ENCODE measurements at places on chromosomes 1 and 21.

GRCh38 chr1:204146965-204147364 is 4.9 kb downstream of the ETNK2 start:
- peak; percentile 24 for DNase-seq

- DNase-seq, result no peak
Observed at GRCh38 chr1:227779021-227779441, 36.4 kb upstream of the PRSS38 start.

DNA sequence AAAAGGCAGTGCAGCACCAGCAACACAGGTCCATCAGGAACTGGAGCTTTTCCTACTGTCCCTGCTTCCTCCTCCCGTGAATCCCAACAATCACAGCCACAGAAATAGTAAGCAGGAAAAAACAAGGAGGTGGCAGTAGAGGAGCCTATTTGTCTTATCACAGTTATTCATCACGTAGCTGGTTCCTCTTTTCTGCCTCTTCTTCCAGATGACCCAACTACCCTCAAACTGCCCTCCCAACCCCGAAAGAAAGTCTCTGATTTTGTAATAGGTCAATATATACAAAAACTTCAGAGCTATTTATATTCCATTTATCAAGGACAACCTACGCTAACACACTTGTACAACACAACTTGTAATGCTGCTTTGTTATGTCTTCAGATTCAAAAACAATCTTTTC is 21.4 kb downstream of the GNB1 start:
- no peak for DNase-seq

DNA sequence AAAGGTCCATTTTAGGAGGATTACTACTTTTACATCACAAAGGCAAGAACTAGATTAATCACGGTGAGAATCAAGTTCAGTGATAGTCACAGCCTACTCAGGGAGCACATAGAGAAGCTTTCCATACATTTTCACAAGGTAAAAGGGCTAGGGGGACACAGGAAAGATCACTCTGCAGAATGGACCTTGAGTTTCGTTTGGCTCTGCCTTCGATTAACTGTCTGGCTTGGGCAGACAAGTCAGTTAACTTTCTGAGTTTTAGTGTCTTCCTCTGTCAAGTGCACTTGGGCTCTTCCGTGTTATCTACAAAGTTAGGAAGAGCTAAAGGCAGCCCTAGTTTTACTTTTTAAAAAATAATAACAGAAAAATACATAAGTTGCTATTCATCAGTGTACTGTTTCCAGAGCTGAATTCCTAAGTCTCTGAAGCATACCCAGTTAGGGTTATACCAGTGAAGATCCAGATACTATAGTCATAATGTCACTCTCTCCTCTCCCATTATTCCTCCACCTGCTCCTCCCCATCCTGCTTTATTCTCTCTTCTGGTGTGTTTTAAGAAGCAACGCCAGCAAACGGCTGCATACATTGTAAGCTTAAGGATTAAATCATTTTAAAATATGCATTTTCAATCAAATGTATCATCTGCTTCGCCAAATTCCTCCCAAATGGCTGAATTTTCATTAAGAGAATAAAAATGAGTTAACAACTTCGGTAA is 1.7 kb downstream of the CEP170 start:
- no peak for DNase-seq

GRCh38 chr1:70247768-70248167 is 26.6 kb downstream of the SRSF11 start:
- no peak for DNase-seq

DNA sequence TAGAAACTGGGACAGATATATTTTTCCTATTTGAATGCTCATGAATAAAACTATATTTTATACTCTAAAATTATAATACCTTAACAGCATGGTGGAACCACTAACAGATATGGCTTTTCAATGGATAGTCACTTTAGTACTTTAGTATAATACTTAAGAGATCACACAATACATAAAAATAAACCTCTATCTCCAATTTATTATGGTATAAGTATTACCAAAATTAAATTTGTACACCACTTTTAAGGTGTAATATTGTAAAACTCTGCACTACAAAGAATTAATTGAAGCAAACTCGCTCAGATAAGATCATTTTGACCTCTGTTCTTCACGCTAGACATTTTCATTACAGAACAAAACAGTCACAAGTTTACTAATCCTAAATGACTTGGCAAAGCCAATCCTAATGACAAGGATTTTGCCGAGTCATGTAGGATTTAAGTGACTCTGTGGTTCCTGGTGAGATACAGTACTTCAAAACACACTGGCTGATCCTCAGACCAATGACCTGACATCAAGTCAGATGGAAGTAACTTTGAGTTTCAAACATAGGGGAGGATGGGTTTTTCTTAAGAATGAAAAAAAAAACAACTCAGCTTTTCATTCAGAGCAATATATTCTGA is 200.6 kb downstream of the SMYD3 start:
- DNase-seq, result no peak

DNA sequence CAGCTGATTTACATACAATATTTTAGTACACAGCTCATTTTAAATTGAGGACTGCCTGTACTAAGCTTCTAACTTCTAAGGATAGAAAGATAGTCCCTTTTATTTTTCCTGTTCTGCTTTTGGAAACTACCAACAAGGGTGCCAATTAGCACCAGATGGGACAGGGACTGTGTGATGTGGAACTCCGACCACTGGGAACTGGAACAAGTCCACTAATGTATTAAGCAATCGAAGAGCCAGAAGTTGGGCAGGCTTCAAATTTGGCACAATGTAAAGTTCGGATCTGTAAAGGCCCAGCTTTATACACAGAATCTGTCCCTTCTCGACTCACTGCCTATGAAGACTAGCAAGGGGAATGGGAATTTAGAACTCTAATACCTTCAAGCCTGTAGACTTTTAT is 149.3 kb downstream of the ZC3H11B start:
- DNase-seq, result no peak

Data from aorta (tissue), 5 donors.